B cell (primary cell): ENCODE measurements at places on chromosomes 6 and 20. TPM values are rescaled to one million over a fixed set of nuclear protein-coding genes. Genes with fewer than 3 reads are reported as not detected.

The UBE2J1 gene
- total RNA-seq: 28.0 and 31.1 TPM in 2 replicates

The SLC35D3 gene
- not detected in 2 replicates for total RNA-seq

DNA sequence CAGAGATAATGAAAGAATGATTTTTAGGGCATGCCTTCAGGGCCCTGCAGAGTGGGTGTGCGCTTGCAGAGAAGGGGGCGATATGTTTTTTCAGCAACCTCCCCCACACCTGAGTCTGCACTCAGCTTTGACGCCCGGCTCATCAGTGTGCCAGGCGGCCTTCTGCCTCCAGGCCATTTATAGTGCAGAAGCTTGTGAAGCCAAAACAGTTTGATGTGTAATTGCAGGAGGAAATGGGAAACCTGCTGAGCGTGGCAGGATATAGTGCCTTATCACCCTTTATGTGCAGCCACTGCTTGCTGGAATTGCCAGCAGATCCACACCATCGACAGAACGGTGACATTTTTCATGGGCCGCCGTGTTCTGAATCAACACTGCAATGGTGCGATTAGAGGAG, 178.2 kb downstream of the CDH4 start:
- DNase-seq: no peak

DNA sequence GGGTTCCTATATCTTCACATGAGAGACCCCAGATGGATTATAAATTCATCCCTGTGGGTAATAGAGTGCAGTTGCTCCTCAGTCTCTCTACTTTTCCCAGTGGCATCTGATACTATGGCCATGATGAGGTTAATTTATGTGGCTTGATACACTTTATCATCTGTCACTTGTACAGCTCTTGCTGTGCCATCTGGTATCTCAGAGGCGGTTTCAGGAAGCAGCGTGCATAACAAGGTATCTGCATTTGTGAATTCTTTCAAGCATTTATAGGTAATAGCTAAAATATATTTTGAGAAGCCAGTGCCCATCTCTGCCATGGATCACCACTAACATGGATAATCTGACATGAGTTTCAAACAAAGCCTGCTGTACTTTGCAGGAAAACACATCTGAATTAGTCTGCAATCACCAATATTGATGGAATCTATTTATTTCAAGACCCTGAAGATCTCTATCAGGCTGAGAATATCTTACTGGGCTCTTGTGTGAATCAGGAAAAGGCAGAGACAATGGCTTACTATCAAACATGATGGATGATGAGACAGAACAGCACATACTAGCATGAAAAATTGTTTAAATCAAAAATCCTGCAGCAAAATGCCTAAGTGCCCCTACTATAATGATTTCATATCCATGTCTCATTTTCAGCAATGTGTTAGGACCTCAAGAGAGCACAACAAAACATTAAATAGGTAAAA, 548.7 kb upstream of the MAP3K7 start:
- no peak for DNase-seq

The FYN gene
- 92.4 and 94.0 TPM in 2 replicates for total RNA-seq

The SLC22A16 gene
- total RNA-seq: not detected in 2 replicates

DNA sequence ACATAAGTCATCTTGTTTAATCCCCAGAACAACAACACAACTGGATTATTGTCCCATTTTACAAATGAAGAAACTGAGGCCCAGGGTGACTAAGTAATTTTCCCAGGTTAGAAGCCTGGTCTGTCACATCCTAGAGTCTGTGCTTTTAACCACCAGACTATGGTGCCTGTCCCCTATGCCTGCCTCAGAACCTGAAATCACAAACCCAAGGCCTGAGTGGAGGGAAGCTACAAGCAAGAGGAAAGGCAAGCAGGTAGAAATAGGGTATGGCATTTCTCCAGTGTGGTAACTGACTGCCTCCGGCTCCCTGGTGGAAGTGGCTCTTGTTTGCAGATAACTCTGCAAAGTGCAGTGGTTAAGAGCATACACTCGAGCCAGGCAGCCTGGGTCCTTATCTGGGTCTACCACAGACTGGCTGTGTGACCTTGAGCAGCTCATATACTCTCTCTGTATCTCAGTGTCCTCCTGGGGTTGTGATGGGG, 2.5 kb downstream of the TMEM63B start:
- DNase-seq: no peak
